Panc1 (cell line): ENCODE measurements at places on chromosomes 1 and 21.

DNA sequence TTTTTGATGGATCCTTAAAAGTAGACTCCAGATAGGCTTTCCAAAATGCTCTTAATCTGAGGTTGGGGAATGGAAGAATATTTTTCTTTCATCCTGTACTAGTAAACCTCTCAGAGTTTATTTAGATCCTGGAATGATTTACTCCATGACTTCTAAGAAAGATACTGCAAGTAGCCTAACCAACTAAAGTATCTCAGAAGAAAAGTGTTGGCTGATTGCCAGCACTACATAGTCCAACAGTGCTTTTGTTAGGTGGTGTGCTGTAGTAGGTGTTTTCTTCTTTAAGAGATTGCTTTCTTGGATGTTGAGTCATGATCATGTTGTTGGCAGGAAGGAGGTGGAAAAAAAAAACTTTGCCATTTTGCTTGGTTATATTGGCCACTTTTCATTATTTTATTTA, 119.8 kb downstream of the OSBPL9 start:
- DNase-seq, result no peak

DNA sequence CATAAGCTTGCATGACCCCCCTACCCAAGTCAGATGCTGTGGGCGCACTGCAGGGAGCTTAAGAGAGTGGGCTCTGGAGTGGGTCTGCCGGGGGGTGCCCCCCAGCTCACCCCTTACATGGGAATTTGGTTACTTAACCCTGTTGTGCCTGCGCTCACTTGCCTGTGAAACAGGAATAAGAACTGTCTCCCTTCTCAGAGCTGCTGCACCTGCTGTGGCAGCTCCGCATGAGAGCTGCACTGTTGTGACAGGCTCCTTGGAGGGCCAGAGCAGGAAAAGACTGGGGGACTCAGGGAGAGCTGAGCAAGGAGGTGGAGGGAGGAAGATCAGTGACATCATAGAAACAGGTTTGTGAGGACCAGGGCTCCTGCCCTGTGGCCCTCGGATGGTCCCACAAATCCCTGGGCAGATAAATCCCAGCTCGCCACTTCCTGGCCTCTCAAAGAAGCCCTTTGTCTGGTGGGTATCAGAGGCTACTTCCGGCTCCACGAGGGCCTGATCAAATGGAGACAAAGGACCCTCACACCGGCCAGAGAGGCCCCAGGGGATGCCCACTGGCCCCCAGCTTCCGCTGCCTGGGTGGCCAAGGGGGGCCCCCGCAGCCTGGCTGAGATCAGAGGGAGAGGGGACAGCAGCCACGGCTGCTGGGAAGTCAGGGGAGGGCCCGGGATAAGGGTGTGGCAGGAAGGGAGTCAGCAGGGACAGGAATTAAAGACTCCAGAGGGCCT, 28.9 kb upstream of the LAPTM5 start:
- DNase-seq, result no peak

DNA sequence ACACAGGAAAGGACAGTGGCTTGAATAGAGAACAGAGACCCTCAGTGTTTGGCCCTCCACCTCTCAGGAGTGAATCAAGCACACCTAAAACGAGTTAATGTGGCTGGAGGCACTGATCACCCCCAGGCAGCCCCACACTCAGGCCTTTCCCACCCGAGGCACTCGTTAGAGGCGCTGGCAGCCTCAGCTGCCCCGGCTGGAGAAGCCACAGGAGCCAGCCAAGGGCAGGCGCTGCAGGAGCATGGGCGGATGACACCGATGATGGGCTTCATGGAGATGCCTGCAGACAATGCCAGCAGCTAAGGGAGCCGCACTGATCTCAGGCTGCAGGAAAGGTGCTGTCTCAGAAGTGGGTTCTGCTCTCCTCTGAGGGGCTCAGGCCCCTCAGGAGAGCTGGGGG, 24.1 kb upstream of the ABCG1 start:
- DNase-seq, result no peak

GRCh38 chr1:206568256-206568655, 44.0 kb downstream of the EIF2D start:
- no peak for DNase-seq

- DNase-seq, result no peak
Measured at GRCh38 chr1:111556325-111557037, 53.0 kb upstream of the ADORA3 start.

GRCh38 chr1:230355128-230355527, 71.0 kb downstream of the PGBD5 start:
- DNase-seq, result no peak

DNA sequence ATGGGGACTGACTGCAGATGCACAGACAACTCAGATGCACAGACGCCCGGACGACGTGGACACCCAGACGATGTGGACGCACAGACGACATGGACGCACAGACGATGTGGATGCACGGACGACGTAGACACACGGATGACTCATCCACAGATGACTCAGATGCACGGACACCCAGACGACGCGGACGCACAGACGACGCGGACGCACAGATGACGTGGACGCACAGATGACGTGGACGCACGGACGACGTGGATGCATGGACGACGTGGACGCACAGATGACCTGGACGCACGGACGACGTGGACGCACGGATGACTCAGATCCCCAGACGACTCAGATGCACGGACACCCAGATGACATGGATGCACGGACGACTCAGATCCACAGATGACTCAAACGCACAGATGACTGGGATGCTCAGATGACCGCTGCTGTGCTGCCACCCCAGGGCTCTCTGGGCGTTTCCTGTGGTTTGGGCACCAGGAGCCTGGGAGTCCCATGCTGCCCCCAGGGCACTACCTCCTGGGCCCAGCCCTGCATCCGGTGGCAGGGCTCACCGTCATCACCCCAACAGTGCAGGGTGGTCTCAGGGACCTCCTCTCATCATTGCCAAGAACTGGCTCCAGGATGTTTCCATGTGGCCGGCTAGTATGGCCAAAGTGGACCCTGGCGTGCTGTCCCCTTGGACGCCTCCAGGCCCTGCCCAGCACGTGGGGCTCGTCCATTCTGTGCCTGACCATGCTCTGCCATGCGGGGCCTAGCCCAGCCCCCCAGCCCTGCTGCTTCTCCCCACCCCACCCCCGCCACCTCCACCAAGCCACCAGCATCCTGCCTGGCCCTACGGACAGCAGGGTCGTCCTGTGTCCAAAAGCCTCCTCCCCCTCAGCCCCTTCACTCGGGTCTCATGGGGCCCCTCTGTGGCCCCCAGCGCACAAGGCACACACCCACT, 14.0 kb downstream of the FAAP20 start:
- no peak for DNase-seq
